C1 segment of cervical spinal cord (tissue), 14 donors: ENCODE measurements at places on chromosomes 1 and 21.

DNA sequence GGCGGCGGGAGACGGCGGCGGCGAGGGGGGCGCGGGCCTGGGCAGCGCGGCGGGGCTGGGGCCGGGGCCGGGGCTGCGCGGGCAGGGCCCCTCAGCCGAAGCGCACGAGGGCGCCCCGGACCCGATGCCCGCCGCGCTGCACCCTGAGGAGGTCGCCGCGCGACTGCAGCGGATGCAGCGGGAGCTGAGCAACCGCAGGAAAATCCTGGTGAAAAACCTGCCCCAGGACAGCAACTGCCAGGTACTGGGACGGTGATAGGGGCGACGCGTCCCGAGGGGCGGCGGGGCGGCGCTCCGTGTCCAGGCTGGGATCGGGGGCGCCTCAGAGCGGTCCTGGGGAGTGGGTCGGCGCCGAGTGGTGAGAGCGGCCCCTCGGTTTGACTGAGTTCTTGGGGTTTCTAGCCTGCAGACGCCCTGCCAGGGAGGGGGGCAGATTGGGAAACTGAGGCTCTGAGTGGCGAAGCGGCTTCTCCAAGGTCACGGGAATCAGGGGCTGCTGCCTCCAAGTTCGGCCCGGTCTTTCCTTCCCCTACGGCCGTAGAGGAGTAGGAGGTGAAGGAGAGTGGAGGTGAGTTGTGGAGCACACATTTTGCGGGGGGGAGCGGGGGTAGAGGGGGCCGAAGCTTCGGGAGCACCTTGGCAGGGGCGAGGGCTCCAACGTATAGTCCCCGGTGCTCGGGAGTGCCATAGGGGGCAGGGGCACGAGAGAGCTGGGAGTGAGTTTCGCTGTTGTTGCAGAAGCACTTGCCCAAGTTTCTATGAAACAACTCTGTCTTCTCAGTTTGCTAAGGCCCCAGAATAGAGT lies 508 bp downstream of the RAVER2 start:
- no peak for DNase-seq

DNA sequence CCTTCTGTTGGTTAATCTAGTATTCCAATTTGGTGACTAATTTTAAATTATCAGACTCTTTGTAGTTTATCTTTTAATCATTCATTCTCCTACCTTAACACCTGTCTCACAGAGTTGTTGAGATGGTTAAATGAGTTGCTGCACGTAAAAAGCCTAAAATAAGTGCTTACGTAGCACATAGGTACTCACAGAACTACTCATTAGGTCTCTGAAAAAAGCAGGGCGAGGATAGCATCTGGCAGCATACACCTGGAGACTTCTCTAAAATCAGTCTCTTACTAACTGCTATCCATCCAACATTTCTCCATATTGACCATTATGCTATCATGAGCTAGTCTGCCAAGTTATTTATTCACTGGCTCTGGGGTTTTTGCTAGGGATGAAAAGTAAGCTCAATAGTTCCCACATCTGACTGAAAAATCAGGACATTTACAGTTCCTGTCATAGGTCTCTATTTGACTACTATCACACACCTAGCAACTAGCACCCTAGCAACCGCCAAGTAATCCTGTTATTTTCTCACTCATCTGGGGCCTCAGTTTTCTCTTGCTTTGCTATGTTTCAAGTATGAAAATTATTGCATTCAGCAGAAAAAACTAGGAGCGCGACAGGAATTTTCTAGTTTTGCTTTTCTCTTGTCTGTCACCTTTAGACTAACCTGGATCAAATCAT lies 11.2 kb downstream of the CSDE1 start:
- no peak for DNase-seq

- no peak for DNase-seq
These were observed 20.0 kb downstream of the GLRX2 start for GRCh38 chr1:193085263-193085662.

- DNase-seq = peak; percentile 35
These were observed 7.5 kb upstream of the ZNF648 start for GRCh38 chr1:182069028-182069466.

GRCh38 chr1:227388214-227389168 lies 70.2 kb upstream of the CDC42BPA start:
- DNase-seq = no peak

DNA sequence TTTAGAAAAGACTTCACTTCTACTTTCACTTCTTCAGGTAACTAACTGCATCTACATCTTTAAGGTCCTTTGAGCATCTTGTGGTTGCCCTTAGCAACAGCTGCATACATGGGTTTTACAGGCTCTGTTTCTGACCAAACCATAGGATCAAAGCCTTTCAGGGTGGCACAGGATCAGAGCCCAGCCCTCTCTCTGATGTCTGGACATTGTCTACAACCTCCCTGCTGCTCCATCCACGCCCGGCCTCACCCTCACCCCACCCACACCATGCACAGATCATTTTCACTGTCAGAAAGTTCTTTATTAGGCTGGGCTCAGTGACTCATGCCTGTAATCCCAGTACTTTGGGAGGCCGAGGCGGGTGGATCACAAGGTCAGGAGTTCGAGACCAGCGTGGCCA lies 5.2 kb downstream of the NCF2 start:
- DNase-seq = no peak

GRCh38 chr1:85984636-85985035 lies 171.9 kb downstream of the COL24A1 start:
- DNase-seq = no peak

- DNase-seq = no peak
These were observed 10.7 kb upstream of the NPHP4 start for GRCh38 chr1:6002714-6003501.

- no peak for DNase-seq
These were observed 585.7 kb downstream of the LMO4 start for GRCh38 chr1:87914396-87914795.

DNA sequence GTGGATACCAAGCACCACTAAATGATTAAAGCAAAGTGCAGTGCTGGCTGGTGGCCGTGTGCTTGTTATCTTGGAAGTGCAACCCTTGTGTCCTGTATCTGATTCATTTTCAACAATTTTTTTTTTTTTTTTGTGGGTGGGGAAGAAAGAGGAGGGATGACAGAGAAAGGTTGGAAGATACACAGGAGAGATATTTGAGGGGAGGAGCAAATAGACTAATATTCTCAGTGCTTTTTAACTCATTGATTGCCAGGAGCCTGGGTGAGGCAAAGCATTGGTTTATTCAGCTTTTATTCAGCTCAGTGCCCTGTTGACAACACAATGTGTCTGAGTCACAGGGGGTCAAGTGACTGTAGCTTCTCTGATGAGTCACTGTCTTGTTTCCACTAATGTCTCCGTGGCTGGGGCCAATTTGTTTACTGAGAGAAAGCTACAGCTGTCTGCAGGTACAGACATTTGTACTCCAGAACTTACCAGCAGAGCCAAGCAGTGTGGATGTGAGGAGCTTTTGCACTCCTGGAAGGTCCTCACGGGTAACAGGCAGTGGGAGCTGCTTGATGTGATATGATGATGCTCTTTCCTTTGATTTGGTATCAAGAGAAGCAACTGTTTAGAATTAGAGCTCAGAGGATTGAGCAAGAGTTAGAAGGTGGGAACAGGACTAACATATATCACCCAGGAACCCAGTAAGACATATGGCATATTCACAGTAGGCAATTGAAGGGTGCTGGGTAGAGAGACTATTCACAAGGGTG lies 23.6 kb upstream of the DNM3 start:
- no peak for DNase-seq

DNA sequence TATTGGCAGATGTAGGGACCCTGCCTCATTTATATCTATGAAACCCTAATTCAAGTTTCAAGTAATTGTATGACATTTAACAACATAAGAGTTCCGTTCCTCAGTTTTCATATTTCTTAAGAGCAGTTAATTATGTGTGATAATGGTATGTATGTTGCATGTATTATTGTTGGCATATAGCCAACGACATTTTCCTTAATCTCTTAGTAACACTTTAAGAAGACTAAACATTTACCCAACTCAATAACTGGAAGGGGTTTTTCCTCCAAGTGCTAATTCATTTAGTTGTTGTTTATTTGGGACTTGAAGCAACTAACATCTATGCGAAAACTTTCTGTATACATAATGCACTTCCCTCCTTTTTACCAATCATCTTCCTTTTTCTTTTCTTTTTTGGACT lies 1.5 kb upstream of the RALGPS2 start:
- no peak for DNase-seq

GRCh38 chr1:224189561-224189960 lies 6.5 kb downstream of the DEGS1 start:
- DNase-seq = no peak

- no peak for DNase-seq
These were observed 74.4 kb downstream of the CD58 start for GRCh38 chr1:116496380-116496779.

DNA sequence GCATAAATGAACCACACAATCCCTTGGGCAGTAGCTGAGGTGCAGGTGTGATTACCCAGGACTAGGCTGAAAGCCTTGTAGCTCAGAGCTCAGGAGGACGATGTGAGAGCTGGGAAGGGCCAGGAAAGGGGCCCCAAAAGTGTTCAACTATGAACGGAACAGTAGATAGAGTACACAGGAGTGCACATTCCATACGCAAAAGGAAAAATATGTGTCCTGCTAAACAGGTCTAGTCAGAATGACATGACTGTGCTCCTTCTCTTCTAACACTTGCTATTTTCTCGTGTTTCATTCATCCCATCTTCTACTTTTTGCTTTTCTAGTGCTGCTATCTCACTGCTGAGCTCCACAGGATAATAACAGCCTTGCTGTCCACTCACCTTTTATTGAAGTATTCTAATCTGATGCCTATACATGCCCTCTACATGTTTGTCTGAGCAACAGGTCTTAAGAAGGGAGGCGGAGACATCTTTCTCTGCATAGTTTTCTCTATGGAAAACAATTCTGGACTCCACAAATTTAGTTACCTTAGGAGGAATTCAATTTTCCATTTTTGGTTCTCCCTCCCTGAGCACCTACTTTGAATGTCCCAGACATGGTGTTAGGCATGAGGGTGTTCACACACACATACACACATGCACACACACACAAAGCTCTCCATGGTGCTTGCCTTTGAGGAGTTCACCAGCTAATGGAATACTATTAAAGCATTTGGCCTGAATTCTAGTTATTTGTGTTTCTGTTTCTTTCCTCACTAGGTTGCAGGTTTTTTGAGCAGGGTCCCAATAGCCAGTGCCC lies 3.4 kb downstream of the S100A10 start:
- DNase-seq = no peak

DNA sequence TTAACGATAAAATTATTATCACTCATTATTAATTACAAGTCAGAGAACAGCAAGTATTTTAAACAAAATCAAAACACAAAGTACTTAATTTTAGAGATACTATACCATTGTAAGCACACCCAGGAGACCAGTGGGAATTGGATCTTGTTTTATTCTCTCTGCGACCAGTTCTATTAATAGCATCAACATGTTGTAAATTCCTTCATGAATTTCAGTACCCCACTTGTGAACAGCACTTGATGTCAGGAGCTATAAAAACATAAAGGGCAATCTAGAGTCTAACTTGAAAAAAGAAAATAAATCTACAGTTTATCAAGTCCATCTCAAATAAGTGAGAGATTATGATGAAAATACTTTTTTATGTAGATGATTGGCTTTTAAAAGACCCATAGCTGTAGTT lies 42.9 kb downstream of the USP24 start:
- no peak for DNase-seq

- no peak for DNase-seq
These were observed 11.7 kb upstream of the SNAPIN start for GRCh38 chr1:153646672-153647345.
